ENCODE measurements at places on chromosomes 1 and 21.
A peak's percentile ranks its signal among the peaks of the same experiment; 100 is the strongest.

- no peak for DNase-seq
These were observed 61.6 kb downstream of the TMCO4 start for GRCh38 chr1:19738076-19738475.

GRCh38 chr1:201281573-201281972, 1.7 kb upstream of the PKP1 start:
- DNase-seq: no peak

- peak; percentile 92 for DNase-seq
These were observed 98.2 kb upstream of the ARTN start for GRCh38 chr1:43835082-43836021.

- peak; percentile 62 for DNase-seq
These were observed 42.9 kb upstream of the CD53 start for GRCh38 chr1:110829955-110830553.

- peak; percentile 12 for DNase-seq
These were observed 141.9 kb upstream of the LYPLAL1 start for GRCh38 chr1:219031809-219032208.

DNA sequence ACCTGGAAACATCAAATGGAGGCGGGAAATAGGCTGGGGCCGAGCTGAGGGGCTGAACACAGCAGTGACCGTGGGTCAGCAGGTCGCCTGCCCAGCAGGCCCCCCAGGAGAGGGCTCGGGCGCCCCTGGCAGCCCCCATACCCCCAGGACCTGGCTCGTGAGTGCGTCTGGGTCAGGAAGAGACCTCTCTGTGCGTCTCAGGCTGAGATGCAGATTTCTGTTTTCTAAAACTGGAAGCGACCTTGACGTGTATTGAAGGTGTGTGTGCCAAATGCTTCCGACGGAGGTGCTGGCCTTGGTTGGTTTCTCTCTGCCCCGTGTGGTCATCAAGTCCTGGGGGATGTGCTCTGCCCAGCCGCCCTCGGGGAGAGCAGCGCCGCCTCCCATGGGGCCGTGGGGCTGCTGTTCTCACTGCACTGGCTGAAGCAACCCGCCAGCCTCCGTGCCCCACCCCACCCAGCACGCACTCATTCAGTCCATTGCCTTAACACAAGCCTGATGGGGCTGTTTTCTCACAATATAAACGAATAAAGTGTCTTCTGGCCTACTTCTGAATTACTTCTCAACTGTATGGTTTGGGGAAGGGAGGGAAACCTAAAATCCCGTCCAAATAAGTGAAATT, 7.4 kb downstream of the PEX10 start:
- no peak for DNase-seq

- DNase-seq: no peak
These were observed 94.9 kb downstream of the NAV1 start for GRCh38 chr1:201633811-201634210.

DNA sequence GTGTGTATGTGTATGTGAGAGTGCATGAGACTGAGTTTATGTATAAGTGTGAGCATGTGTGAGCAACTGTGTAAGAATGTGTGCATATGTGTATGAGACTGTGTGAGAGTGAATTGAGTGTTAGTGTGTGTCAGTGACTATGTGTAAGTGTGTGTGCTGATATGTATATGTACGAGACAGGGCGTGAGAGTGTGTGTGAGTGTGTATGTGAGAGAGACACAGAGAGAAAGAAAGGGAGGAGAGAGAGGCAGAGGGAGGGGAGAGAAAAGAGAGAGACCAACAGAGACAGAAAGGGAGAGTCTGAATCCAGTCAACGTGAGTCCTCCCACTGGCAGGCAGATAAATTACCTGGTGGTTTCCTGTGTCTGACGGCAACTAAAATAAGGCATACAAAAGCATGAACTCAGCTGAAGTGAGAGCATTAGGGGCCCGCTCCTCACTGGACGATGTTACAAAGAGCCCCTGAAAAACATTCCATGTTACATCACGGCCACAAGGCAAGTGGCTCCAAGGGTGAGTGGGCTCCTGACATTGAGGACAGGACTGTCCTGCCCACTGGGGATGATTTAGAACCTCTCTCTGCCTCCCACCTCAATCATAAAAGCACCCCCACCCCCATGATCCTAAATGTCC, 66.6 kb upstream of the TIAM1 start:
- DNase-seq: no peak

Measured in MCF 10A (cell line).